Activated T-helper 1 cell treated with anti-CD3 and anti-CD28 coated beads, Interleukin-12 subunit alpha, Interleukin-12 subunit beta, Interleukin-2, Interleukin-4 antibody, amounts not matched to agents 30 ng/mL and 10 ng/mL and 1 ng/mL, durations not matched to agents 14 hours and 24 hours and 36 hours (primary cell): ENCODE measurements at places on chromosomes 5 and 9. TPM values are rescaled to one million over a fixed set of nuclear protein-coding genes. Genes with fewer than 3 reads are reported as not detected.

Gene CERCAM
- total RNA-seq = 0.86 and 1.6 TPM in 2 replicates

Gene WASHC1
- total RNA-seq = 18.5 and 20.8 TPM in 2 replicates

GRCh38 chr5:134506054-134507039 is 19.1 kb upstream of the JADE2 start:
- no peaks in the 10 kb centered on the region for H3K27me3 ChIP-seq
- no peak for DNase-seq
- H3K36me3 ChIP-seq = no peaks in the 10 kb centered on the region
- H3K4me1 ChIP-seq = peaks cover 68% of the 10 kb centered on the region
- H3K4me3 ChIP-seq = no peak overlapping the region

- H3K4me3 ChIP-seq = no peak overlapping the region
- no peak overlapping the region for H3K27ac ChIP-seq
- H3K4me1 ChIP-seq = no peaks in the 10 kb centered on the region
- peaks cover 23% of the 10 kb centered on the region for H3K27me3 ChIP-seq
Observed at GRCh38 chr5:156378159-156378558, 51.2 kb downstream of the SGCD start.

DNA sequence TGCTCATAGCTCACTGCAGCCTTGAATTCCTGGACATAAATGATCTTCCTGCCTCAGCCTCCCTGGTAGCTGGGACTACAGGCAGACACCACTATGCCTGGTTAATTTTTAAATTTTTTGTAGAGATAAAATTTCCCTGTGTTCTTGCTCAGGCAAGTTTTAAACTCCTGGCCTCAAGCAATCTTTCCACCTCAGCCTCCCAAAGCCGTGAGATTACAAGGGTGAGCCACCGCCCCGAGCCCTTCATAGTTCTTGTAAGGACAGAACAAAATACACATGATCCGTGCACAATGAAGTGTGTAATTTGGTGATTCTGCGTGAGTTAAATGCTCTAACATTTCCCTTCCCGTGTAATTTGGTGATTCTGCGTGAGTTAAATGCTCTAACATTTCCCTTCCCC is 27.7 kb upstream of the MYO10 start:
- H3K36me3 ChIP-seq = no peaks in the 10 kb centered on the region
- no peak overlapping the region for H3K4me3 ChIP-seq
- no peaks in the 10 kb centered on the region for H3K27me3 ChIP-seq
- no peak for DNase-seq
